Transverse colon (tissue), 4 donors: ENCODE measurements at places on chromosomes 4 and X.

- peak; percentile 79 for DNase-seq
Observed at GRCh38 chr4:6873792-6874461, 35.7 kb upstream of the TBC1D14 start.

DNA sequence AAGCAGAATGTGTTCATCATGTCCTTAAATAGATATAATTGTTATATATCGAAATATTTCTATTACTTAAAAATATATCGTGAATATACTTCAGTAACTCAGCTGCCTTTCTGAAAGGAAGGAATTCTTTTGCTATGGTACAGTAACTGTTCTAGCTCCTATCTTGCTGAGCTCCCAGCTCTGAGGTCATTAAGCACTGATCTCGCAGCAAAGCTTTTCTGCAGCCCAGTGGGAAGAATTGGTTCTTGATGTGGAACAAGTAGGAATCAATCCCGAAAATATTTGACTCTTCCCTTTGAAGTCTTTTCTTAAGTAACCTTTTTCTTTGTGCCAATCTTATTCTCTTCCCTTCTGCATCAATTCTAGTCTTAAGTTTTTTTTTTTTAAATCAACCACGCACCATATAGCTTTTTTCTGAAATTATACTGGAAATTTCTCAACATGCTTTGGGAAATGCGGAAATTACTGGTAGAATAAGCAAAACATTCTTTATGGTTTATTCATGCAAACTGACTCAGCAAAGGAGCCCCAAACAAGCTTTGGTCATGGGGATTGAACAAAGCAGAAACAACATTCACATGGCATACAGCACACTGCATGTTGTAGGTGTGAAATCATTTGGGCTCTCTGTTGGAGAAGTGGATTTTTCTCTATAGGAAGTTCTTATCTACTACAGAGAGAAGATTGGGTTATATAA, 428.9 kb upstream of the GNPDA2 start:
- no peak for DNase-seq

- DNase-seq, result no peak
Observed at GRCh38 chr4:18566970-18567799, 545.6 kb upstream of the LCORL start.

GRCh38 chr4:80213117-80213815, 16.0 kb downstream of the PRDM8 start:
- DNase-seq, result no peak

GRCh38 chr4:152014280-152014679, 253.5 kb upstream of the GATB start:
- peak; percentile 53 for DNase-seq

DNA sequence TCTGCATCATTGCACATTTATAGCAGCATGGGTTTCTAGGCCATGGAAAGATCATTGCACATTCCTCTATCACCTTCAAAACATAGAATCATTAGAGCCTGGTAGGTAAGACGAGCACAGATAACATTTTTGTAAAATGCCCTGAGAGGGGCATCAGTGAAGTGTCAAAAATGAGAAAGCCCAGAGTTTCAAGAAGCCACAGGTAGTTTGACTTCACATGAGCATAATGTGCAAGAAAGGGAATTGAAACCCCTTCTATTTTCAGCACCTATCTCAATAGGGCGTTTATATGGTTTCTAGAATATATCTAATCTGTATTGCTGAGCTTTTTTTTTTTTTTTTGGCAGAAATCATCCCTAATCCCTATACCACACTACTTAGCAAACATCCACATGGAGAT, 2441.7 kb downstream of the ARAP2 start:
- no peak for DNase-seq

GRCh38 chrX:71320126-71320525, 18.6 kb downstream of the ITGB1BP2 start:
- DNase-seq, result no peak

DNA sequence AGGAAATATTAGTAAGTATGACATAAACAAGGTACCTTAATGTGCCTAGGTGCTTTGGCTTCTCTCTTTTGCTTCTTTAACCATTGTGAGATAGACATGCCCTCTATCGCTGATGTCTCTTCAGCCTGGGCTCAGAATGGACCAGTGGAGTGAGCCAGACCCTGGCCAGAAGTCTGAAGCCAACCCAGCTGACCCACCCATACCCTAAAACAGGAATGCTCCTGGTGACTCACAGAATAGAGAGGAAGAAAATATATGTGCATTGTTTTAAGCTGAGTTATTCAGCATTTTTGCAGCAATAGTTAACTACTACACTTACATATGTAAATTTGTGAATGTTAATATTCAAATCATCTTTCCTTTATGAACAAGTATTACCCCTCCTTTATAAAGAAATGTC, 167.5 kb upstream of the PCDH10 start:
- DNase-seq, result no peak

DNA sequence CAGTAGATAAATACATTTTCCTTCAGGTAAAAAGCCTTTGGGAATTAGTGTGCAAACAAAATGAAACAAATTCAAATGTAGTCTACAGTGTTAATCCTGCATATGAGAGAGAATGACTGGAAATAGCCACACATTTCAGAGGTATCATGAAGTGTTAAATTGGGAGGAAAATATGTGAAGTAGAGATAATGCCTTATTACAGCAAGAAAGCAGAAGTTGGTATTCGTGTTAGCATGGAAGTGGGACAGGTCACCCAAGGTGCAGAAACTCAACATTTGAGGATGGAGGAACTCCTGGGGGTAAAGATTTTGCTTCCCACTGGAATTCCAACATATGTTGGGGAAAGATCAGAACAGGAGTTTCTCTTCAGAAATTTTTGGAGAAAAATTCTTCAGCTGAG, 51.3 kb downstream of the EMCN start:
- no peak for DNase-seq

- no peak for DNase-seq
Observed at GRCh38 chr4:86557526-86557925, 36.6 kb upstream of the PTPN13 start.

- DNase-seq, result no peak
Observed at GRCh38 chr4:112916868-112917267, 132.6 kb upstream of the ANK2 start.

GRCh38 chr4:60034361-60034760, 1165.8 kb upstream of the ADGRL3 start:
- no peak for DNase-seq

DNA sequence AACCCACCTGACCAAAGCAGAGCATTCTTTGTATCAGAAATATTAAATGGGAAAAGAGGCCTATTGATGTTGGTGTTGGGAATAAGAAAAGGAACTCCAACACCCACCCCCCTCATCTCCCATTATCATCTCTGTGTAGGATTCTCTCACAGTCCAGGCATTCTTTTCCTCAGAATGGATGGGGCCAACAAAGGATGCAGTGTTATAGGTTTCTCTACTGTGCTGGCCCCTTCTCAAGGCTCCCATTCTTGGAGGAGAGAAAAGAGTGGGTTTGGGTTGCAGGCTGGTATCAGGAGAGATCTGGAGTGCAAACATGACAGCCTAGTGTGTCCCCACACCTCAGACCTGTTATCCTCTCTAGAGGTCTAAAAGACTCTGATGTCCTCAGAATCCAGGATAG, 59.6 kb downstream of the UGT8 start:
- DNase-seq, result no peak

GRCh38 chr4:173169428-173170181, 994 bp downstream of the GALNT7 start:
- peak; percentile 62 for DNase-seq

DNA sequence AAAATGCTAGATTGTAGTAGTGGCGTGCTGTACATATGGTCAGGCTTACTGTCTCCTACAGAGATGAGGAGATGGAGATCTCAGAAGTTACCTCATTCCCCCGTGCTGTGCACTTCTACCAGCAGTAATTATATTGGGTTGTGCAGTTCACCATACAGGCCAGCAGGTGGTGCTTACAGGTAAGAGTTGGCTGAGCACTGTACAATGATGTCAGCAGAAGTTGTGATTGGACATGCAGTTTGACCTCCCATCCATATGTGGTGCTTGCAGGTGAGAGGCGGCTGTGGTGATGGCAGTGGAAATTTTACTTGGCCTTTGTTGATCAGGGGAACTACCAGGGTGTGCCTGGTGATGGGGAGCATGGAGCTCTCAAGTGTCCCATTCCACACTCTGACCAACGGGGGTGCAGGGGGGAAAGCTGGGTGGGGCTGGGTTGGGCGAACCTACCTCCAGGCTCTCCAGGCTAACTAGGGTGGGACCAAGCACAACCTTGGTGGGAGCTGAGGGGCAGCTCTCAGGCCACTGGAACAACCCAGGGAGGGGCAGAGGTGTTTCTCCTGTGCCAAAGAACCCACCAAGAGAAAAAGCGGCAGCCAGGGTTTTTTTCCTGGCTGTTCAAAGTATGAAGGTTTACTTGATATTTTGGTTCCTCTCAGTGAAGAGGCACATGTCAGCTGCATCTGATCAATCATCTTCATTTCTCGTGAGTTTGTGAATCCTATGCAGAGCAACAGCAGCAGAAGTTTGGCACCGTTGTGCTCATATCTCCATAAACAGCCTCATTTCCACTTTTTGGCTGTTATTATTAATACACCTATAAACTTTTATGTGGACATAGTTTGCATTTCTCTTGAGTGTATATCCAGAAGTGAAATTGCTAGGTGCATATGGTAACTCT, 73.8 kb upstream of the FREM3 start:
- peak; percentile 38 for DNase-seq

DNA sequence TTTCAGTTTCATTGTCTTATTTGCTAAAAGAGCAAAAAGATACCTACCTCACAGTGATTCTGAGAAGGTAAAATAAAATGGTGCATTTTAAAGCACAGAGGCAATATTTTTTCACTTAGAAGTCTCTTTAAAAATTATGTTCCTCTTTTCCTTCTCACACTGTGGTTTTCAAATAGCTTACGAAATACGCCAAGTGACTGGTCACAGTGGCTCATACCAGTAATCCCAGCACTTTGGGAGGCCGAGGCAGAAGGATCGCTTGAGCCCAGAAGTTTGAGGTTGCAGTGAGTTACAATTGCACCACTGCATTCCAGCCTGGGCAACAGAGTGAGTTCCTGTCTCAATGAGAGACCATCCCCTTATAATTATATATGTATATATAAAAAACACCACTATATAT, 372.6 kb downstream of the FBXO8 start:
- DNase-seq, result no peak

GRCh38 chrX:110056419-110056818, 53.5 kb downstream of the TMEM164 start:
- no peak for DNase-seq

- peak; percentile 68 for DNase-seq
Observed at GRCh38 chr4:68951078-68951805, at the start of gene UGT2A3. UGT2A3 (minus strand) TSS chr4:68951804; CDS start chr4:68951760, 44 bp downstream.

DNA sequence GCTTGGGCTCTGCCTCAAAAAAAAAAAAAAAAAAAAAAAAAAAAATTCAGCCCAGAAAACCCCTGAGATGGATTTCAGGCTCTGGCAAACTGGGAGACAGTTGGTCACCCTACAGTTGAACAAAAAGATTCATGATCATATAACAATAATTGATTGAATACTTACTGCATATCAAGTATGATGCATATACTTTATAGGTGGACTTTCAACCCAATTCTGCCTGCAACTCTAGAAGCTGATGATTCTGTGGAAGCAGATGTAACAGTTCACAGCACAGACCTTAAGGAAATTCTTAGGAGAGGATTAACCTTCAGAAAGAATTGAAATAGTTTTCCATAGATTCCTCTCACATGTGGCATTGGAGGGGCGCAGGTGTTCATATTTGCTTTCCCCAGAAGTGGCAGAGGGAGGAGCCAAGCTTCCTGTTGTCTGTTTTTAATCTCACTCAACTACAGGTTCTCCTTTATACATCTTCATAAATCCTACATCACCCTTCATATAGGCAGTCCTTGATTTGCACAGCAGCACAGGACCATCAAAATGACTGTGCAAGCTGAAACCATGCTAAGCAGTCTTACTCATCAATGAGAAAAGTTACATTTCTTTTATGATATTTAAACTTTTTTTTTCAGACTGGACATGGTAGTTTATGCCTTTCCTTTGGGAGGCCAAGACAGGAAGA, 149.4 kb upstream of the KLF3 start:
- DNase-seq, result no peak

- DNase-seq, result no peak
Observed at GRCh38 chrX:68203646-68204045, 229.6 kb downstream of the OPHN1 start.

DNA sequence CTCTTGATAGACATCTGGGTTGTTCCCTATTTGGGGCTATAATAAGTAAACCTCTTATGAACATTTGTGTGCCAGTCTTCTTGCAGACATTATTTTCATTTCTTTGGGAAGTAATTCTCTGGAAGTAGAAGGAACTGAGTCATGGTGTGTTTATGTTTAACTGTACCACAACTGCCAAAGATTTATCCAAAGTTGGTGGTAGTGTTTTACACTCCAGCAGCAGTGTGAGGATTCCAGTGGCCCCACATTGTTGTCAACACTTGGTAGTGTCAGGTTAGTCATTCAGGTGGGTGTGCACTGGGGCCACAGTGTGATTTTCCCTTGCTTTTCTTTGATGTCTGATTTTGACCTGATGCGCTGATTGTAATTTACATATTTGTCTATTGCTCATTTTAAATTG, 5.0 kb upstream of the UVSSA start:
- DNase-seq, result no peak

- DNase-seq, result no peak
Observed at GRCh38 chrX:123408821-123409737, 225.0 kb downstream of the GRIA3 start.

DNA sequence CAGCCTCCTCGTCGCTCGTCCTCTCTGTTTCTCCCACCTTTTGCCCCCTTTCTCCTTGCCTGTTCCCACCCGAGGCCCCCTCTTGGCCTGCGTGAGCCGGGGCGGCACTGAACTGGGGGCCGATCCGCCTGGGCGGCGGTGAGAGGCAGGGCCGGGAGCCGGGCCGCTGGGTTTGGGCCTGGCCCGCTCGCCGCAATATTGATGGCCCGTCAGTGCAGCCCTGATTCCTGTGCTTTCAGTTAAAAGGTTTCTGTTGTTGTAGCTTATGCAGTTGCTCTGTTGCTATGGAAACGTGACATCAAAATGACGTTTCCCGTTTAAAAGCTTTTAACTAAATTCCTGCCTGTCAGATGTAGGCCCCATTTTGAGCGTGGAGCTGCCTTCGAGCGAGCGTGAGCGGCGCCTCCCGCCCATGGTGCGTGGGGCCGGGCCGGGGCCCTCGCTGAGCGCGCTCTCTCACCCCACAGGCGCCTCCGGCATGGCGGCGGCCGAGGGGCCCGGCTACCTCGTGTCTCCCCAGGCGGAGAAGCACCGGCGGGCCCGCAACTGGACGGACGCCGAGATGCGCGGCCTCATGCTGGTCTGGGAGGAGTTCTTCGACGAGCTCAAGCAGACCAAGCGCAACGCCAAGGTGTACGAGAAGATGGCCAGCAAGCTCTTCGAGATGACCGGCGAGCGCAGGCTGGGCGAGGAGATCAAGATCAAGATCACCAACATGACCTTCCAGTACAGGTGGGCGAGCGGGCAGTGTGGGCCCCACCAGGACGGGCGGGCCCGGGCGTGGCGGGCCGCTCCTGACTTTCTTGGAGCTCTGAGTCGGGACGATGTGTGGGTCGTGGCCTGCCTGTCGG, at the start of gene MSANTD1:
Gene MSANTD1 (plus strand): TSS at position 349 of the 851 bp plus-strand sequence. CDS start 64 bp downstream, at position 413.
- no peak for DNase-seq
